Sciatic nerve (tissue), 2 donors: ENCODE measurements at places on chromosomes 7 and 10. TPM values are rescaled to one million over a fixed set of nuclear protein-coding genes. Genes with fewer than 3 reads are reported as not detected.

Gene AGMO
- total RNA-seq, result 6.9 TPM

GRCh38 chr7:123401295-123401694 lies 133.1 kb downstream of the IQUB start:
- DNase-seq, result no peak

Gene PNLIPRP2
- 1.6 TPM for total RNA-seq

DNA sequence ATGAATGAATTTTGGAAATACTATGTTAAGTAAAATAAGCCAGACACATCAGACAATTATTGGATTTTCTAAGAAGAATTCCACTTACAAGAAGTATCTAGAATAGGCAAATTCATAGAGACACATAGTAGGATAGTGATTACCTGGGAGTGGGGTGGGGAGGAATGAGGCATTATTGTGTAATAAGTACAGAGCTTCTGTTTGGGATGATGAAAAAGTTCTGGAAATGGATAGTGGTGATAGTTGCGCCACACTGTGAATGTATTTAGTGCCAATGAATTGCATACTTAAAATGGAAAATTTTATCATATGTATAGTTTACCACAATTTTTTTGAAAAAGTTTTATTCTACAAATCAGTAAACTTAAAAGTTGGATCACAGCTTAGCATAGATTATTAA lies 297.2 kb upstream of the KAT6B start:
- DNase-seq, result no peak

Gene NRAP
- not detected for total RNA-seq

Gene HMX3
- not detected for total RNA-seq

DNA sequence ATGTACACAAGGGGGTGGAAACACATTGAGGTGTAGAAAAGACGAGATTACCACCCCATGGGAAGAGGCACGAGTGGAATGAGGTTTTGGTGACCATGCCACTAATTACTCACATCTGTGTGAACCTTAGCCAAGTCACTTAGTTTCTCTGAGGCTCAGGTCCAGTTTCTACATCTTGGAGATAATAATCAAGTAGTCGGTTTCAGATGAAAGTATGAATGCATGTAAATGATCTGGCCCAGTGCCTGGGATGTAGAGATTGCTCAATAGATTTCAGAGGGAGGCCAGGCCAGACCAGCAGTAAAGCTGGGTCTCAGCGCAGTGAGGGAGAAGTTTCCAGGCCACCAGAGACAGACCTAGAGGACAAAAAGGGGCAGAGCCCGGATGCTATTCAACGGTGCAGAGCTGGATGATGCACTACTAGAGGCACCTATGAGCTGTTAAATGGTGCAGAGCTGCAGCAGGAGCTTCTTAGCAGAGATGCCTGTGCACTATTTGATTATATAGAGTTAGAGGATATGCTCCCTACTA lies 725.1 kb downstream of the GRID1 start:
- DNase-seq, result no peak
